Jurkat, Clone E6-1 (cell line): ENCODE measurements at places on chromosomes 7 and 10.
A peak's percentile ranks its signal among the peaks of the same experiment; 100 is the strongest.

GRCh38 chr10:2992401-2993198, 74.7 kb upstream of the PFKP start:
- no peak for DNase-seq

DNA sequence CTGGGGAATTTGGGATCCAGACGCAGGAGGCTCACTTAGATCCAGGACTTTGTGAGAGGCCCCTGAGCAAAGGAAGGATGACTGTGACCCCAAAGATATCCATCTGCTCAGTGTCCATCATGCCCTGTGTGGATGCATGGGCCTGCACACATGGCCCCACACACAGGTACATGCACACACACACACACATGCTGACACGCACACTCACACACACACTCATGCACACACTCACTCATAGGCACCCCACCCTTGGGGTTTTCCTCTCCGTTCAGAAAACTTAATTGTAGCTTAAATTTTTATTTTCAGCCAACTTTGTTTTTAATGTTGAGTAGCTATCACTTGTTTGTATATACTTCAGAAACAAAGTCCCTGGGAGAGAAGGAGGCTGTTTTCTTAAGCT, 93.6 kb upstream of the PPIF start:
- no peak for DNase-seq

GRCh38 chr10:75108684-75109458, 2.6 kb upstream of the SAMD8 start:
- no peak for DNase-seq

GRCh38 chr10:86199041-86199440, 167.6 kb downstream of the GRID1 start:
- no peak for DNase-seq

GRCh38 chr10:110446954-110447608, 50.6 kb upstream of the DUSP5 start:
- no peak for DNase-seq

DNA sequence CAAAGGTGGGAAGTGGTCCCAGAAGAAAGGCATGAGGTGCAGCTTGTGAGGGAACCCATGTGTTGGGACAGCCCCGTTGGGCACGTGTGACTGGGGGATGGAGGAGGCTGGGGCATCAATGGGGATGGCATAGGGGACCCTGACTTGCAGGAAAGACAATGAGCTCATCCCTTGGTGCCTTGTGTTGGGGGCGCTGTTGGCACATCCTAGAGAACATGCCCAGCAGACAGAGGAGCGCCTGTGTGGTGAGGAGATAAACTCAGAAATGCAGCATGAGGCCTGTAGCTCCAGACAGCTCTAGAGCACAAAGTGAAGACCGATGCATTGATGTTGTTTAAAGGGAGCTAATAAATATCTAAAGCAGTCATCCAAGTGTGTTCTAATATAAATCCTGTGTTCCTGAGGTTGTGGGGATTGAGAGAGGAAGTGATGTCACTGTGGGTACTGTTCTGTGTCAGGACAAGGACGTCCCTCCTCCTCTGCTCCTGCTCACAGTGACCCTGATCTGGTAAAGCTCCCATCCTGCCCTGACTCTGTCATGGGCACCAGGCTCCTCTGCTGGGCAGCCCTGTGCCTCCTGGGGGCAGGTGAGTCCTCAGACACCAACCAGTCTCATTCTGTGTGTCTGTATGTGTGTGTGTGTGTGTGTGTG, 126.1 kb upstream of the PRSS58 start:
- peak; percentile 69 for DNase-seq

- no peak for DNase-seq
Observed at GRCh38 chr7:152115021-152115718, 89.7 kb downstream of the GALNT11 start.

GRCh38 chr10:132613566-132614348, 76.2 kb downstream of the INPP5A start:
- no peak for DNase-seq

DNA sequence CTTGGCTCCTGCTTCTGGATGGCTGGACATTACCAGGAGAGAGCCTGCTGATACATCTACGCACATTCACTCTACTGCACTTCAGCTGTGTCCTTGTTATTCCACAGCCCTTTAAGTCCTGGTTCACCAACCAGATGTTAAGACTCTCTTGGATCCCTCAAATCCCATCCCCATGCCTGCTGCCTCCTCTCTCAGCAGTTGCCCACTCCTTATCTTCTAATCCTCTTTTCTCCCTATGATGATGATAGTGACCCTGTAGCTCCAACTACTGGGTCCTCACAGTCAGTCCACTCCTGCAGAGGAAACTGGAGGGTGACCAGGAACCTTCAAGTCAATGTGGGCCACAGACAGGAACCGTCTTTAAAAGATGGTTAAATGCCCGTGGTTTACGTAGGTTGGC, 96.3 kb upstream of the PDCD4 start:
- DNase-seq: no peak

DNA sequence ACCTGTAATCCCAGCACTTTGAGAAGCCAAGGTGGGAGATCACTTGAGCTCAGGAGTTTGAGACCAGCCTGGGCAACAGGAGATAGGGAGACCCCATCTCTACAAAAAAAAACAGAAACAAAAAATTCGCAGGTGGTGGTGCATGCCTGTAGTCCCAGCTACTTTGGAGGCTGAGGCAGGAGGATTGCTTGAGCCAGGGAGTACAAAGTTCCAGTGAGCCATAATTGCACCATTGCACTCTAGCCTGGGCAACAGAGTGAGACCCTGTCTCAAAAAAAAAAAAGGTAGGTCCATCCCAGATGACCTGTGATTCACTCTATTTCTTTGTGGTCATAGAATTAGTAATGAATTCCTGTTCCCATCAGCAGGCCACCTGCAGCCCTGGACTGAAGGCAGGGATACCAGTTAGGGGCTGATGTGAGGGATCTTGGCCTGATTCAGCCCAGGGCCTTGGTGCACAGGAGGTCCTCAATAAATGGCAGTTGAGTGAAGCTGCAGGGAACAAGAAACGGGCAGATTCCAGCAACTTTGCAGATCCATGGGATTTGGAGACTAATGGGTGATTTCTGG, at the start of gene MYH16:
Gene MYH16, plus strand, starts transcription at position 364 of the 570 bp plus-strand sequence.
- DNase-seq: no peak

GRCh38 chr7:75621124-75621523, 117.6 kb downstream of the HIP1 start:
- DNase-seq: no peak

DNA sequence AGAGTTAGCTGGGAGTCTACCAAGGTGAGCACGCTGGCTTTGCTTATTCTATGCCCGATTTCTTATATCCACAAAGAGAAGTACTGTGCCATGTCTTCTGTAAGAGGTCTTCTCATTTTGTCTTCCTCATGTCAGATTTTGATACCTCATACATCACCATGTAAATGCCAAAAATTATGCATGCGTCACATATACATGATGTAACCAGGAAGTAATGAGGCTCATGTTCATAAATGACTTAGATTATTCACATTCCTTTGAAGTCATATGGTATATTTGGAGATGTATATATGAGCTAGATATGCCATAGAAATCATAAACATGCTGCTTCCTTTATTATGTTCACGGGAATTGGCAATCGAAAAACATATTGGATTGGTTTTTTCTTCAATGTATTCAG, 97.7 kb upstream of the CELF2 start:
- DNase-seq: no peak

DNA sequence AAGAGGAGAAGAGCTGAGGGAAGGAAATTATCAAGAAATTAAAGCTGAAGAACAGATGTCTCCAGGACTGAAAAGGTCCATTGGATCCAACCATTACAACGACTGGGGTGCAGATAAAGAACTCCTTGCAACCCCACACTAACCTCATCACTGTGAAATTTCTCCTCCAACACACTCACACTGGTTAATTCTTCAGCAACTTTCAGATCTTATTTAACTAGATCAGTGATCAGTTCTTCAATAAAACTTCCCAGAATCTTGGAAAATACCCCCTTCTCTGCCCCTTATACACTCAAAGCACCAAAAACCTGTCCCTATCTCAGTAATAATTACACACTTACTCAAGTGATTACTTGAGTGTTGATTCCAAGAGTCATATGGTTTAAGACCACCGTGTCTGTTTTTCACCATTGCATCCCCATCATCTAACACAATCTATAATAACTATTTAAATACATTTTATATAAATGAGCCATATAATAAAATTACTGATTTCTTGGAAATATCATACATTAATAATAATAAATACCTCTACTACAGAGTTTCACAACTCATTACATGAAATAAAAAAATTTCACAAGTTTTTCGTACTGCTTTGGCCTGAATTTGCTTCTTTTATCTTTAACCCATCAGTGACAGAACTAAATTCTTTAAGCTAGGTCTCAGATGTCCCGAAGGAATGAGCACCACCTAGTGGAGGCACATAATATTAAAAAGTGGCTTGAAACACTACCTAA, 123.7 kb downstream of the MPP7 start:
- DNase-seq: peak; percentile 59

DNA sequence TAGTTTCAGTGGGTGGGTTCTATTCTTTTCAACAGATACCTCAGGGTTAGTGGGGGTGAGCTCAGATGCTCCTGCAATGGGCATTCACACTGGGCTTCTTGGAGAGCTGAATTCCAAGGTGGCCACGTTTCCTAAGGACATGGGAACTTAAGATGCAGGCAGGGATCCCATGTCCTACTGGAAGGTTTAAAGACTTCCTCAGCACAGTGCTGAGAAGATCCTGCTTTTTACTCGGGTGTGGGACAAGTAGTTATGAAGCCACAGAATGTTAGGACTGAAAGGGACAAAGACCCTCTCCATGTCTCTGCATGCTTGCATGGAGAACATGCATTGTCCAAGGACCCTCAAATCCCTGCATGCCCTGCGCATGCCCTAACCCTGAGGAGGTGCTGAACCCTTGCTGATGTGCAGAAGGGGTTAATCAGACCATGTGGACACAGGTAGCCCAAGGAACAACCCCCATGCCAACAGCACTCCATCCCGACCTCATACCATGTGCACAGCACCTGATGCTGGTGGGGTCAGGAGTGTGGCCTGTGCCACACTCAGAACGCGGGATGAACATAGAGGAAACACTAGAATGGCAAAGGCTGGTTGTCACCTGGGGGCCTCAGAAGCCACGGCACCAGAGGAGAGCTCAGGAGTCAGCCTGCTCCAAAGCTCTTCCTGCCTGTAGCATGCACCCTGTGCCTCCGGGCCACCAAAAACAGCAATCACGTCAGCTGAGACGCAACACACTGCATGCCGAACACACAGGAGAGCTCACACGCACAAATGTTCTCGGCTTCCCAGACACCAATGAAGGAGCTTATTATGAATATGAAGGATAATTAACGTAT, 15.2 kb downstream of the IL2RA start:
- DNase-seq: no peak

DNA sequence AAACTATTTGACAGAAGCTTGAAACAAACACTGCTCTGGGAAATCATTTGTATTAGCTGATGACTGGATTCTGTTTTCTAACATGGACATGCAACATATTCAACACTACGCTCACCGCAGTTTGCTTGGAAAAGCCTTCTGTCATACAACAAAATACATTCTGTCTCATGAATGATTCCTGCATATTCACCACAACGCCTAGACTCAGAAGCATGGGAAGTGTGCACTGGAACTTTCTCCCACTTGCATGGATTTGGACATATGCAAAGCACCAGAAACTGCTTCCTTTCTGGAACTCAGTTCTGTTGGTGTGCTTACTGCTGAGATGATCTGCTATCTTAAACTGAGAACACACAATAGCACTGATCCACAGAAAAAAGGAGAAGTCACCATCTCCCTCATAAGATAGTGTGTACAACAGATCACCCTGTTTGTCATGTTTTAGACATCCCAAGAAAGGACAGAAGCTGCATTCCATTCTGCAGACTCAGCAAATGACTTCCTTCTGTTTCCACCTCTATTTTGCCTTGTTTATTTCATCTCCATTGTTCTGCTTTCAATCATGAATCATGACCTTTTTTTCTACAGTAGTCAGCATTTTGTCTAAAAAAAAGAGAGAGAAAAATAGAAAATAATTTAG, 115.8 kb downstream of the HTR7 start:
- no peak for DNase-seq

- no peak for DNase-seq
Observed at GRCh38 chr10:121165276-121165675, 314.1 kb downstream of the WDR11 start.

DNA sequence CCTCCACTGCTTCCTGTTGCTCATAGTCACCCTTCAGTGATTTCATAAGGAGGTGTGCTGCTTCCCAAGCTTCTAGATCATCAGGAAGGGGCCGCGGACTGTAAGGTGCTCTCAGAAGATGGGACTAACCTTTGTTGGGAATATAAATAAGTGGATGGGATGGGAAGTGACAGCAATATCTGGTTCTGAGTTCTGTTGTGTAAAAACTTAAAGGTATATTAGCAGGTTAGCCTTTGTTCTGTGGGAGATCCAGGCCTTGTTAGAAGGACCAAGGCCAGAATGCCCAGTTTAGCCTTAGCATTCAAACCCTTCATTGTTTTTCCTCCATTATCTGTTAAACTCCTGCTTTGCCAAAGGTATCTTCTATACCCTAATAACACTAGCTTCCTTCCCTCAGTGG, 12.4 kb downstream of the BUB3 start:
- no peak for DNase-seq

- DNase-seq: no peak
Observed at GRCh38 chr10:128087884-128088709, 38.1 kb downstream of the MKI67 start.

- DNase-seq: no peak
Observed at GRCh38 chr10:60955957-60956425, 12.0 kb upstream of the RHOBTB1 start.

- no peak for DNase-seq
Observed at GRCh38 chr10:87816898-87817608, 973 bp downstream of the ATAD1 start.

DNA sequence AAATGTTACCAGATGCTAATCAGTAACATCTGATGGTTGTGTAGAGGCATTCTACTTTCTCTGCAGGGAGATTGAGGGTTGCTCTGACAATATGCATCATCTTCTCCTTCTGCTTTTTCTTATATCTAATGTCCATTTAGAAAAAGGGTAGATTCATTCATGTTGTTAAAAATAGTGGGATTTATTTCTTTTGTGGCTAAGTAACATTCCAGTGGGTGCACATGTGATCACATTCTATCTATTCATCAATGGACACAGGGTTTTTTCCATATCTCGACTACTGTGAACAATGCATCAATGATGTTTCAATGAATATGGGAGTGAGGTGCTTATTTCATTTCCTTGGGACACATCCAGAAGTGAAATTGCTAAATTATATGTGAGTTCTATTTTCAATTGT, 103.9 kb downstream of the CRPPA start:
- DNase-seq: no peak

- no peak for DNase-seq
Observed at GRCh38 chr7:45660201-45660900, 86.2 kb downstream of the ADCY1 start.

- no peak for DNase-seq
Observed at GRCh38 chr10:123607386-123607785, 58.8 kb upstream of the GPR26 start.

DNA sequence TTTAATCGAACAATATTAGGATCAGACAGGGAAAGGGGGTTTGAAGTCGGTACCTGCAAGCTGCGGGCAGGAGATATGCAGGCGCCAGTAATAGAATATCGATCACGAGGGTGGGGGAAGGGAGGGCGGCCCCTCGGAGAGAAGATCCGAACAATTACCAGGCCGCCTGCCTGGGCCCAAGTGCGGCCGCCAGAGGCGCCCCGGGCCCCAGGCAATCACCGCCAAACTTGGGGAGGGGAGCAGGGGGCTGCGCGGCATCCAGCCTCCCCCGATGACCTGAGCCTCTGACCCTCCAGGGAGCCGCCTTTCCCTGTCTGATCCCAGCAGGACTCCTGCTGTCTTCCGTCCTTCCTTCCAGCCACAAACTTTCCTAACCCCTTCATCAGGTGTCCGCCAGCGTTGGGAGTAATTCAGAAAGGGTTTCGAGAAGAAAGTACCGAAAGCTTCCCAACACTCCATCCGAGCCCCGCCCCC, 1.1 kb downstream of the NKX1-2 start:
- DNase-seq: no peak

GRCh38 chr7:24283554-24283896, 465 bp upstream of the NPY start:
- peak; percentile 44 for DNase-seq
